NCI-H510A (cell line): ENCODE measurements at places on chromosomes 13 and 19.

DNA sequence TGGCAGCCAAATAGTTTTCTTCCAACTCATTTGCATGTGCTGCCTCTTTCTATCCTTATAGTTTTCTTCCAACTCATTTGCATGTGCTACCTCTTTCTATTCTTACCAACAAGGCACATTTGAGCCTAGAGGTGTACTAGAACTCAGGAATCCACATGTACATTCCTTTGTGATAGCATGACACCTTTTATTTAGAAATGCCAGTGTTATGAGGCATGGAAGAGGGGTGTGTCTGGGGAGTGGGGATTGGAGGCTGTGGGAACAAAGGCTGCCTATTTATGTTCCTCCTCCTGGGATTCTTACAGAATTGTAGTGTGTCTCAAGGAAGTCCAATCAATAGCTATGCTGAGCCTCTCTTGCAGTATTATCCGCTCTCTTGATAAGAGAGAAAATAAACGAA is 966.7 kb downstream of the PCDH17 start:
- no peak for DNase-seq

DNA sequence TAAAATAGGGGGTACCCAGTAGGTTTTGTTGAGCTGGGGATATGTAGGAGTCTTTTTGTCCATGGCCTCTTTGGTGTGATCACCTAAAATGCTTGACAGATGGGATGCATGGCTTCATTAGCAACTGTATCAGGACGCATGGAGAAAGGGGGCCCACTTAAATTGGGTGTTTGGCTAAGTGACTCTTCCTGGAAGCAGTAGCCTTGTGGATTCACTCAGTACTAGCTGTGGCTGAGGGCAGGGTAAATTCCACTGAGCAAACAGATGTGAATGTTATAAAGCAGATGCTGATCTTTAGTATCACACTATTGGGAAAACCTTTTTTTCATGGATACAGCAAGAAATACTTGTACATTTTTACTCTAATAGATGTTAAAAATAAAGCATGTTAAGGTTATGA is 140.0 kb downstream of the FGF14 start:
- DNase-seq = no peak

DNA sequence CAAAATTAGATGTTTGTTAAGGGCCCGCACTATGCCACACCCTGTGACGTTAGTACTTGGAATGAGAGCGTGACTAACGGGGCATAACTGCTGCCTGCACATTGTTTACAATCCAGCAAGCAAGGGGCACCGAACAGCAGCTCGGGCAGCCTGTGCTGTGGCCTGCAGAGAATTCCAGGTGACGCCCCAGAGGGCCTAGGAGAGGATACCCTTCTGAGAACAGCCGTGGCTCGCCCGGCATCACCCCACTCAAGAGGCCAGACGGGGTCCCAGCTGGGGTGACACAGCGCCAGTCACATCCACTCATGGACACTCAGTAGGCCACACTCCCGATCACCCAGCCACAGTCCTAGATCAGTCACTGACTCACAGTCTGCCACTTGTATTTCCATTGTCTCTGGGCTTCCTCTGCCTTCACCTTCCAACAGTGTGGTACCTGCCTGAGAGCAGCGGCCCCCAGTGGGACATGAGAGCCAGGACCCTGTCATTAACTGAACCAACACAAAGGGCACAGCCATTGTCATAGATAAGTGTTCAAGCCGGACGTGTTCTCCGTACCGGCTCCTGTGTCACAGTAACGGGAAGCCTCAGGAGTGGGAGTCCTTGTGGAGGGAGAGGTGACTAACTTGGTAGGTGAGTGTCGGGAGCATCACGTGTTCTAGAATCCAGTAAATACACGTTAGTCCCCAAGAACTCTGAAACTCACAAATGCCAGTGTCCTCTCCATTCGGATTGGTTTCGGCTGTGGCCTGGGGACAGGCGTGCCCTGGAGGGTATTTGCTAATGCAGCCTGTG is 7.5 kb downstream of the ZNF331 start:
- no peak for DNase-seq

- DNase-seq = no peak
Measured at GRCh38 chr19:17337675-17338432, 501 bp downstream of the GTPBP3 start.

DNA sequence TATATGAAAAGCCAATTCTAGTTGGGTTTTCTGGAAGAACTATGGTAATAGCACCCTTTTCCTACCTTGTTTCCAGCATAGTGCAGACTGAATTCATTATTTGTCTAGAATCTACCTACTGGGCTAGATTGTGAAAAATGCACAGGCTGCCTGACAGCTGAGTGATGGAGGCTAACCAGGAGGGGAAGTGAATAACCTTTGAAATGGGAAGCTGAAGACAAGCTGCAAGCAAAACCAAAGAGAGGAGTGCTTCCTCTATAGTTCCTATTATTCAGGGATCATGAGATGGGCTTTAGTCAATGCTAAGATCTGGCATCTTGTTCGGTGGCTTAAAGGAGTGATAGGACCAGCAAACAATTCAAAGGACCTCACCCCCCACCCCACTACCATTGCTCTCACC is 26.9 kb downstream of the MZT1 start:
- DNase-seq = no peak

DNA sequence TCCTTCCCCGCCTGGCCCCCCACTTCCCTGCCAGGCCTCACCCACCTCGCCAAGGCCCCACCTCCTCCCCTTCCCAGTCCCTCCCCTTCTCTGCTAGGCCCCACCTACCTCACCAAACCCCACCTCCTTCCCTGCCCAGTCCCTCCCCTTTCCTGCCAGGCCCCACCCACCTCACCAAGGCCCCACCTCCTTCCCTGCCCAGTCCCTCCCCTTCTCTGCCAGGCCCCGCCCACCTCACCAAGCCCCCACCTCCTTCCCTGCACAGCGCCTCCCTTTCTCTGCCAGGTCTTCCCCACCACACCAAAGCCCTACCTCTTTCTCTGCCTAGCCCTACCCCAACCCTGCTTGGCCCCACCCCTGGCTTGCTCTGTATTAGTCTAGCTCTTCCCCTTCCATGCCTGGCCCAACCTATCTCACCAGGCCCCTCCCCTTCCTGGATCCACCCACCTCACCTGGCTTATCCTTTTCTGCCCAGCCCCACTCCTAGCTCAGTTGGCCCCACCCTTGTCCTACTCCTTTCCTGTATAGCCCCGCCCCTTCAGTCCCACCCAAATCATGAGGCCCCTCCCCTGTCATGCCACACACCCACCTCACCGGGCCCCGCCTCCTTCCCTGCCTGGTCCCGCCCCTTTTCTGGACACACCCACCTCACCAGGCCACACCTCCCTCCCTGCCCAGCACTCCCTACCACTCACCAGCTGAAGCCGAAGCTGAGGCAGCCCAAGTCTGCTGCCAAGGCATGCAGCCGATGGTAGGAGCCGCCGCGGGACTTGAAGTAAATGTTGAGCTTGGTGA is 16.2 kb downstream of the CERS1 start:
- DNase-seq = no peak

DNA sequence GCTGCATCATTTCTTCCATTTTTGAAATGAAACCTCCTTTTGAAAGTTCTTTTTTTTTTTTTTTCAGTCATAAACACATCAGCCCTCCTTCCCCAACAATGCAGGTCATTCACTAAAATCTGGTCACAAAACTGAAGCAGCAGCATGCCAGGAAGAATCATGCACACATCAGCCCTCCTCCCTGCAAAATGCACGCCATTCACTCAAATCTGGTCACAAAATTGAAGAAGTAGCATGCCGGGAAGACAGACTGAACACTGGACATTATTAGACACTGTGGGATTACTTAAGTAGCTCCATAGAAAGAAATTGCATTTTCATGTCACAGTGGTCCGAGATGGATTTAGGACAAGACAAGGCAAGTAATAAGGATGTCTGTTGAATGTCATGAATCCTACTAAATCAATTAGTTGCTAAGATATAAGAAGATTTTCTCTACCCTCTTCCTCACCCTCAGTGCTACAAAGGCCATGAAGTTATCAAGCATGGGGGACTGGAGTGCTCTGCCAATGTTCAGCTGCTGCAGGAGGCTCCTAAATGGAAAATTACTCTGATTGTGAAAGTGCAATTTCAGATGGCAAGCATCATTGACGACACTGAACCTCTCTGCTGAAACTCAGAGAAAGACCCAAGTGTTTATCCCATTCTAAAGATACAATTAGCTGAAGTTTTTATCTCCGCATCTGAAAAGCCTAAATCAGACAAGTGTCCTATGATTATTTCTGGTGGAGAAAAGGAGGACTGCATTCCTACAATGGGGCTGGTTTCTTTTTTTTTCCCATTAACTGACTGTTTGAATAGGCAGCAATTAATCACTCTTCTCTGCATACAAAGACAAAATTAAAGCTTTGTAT is 913.2 kb downstream of the DIAPH3 start:
- no peak for DNase-seq

- DNase-seq = peak; percentile 13
Measured at GRCh38 chr13:104847922-104848321, 1687.5 kb downstream of the EFNB2 start.

DNA sequence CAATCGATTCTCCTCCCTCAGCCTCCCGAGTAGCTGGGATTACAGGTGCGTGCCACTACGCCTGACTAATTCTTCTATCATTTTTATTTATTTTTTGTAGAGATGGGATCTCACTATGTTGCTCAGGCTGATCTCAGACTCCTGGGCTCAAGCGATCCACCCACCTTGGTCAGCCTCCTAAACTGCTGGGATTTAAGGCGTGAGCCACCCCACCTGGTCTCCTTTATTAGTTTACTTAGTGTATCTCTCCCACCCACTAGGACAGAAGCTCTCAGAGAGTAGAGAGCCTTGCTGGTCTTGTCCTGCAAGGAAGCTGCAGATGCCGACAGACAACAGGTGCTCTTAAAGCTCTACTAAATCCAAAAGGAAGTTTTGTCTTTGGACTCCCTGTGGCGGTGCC is 2.5 kb upstream of the LRRC8E start:
- no peak for DNase-seq

DNA sequence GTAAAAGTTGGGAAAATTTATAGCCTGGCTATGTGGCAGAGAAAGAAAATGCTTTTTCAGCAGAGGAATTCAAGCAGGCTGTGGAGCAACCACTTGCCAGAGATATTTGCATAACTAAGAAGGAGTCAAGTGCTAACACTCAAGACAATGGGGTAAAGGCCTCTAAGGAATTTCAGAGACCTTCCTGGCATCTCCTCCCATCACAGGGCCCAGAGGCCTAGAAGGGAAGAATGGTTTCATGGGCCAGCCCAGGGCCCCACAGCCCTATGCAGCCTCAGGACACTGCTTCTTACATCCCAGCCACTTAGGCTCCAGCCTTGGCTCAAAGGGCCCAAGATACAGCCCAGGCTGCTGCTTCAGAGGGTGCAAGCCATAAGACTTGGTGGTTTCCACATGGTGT is 14.3 kb downstream of the SLC15A1 start:
- DNase-seq = no peak

DNA sequence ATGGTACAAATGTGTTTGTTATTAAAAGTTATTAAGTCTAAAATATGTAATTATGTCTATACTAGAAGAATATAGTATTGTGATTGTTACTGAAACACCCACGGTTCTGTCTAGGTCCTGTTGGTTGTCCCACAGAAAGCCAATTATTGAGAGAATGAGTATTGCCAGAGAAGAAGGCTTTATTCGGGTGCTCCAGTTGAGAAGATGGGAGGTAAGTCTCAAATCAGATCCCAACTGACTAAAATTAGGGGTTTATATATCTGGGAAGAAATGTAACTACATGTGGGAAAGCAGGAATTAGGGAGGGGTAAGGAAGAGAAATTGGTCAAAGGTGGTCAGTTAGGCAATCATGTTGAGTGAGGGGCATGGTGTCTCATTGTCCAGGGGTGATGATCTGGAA is 798.4 kb downstream of the PCDH17 start:
- no peak for DNase-seq

GRCh38 chr13:37667702-37668101 is 69.1 kb upstream of the POSTN start:
- no peak for DNase-seq

- DNase-seq = no peak
Measured at GRCh38 chr13:29503041-29503837, 92.2 kb downstream of the SLC7A1 start.

DNA sequence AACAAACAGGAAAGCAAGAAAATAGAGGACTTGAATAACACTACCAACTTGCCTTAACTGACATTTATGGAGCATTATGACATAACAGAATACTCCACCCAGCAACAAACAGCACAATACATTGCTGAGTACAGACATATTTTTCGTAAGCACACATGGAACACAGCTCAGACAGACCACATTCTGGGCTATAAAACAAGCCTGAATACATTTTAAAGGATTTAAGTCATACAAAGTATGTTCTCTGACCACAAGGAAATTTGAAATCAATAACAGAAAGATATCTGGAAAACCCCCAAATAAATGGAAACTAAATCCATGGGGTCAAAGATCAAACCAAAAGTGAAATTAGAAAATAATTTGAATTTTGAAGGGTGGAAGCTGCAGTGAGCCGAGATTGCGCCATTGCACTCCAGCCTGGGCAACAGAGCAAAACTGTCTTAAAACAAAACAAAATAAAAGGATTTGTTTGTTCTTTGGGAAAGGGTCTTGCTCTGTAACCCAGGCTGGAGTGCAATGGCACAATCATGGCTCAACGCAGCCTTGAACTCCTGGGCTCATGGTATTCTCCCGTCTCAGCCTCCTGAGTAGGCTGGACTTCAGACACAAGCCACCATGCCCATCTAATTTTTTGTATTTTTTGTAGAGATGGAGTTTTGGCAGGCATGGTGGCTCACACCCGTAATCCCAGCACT is 5.6 kb downstream of the ZDHHC20 start:
- DNase-seq = no peak

DNA sequence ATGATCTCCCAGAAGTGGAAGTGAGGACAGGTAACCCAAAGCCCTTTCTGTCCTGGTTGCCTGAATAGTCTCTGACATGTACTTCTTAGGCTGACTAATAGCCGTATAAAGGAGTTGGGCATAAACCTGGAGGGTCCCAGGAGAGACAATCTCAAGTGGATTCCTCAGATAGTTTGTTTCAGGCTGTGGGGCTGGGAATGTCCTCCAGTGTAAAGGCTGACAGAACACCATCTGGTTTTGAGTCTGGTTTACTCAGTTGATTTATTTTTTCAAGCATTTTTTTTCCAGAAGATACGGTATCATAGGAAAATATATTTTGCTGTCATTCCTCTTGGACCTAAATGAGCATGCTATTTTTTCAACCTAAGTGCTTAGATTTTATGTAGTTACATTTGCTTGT is 15.2 kb downstream of the HTR2A start:
- DNase-seq = no peak

- no peak for DNase-seq
Measured at GRCh38 chr13:28534210-28534609, 39.3 kb upstream of the FLT1 start.

DNA sequence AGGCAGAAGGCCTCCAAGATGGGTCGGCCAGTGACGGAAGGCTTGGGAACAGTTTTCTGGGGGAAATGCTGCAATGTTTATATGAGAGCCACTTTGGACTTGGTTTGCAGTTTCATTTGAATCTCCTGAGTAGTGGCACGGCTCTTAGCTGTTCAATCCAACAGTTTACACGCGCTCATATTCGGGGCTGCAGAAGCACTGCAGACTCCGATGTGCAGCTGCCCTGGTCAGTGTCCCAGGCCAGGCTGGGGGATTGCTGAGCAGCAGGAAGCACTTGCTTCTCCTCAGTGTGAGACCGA is 31.7 kb downstream of the CEBPG start:
- no peak for DNase-seq

- no peak for DNase-seq
Measured at GRCh38 chr13:63737418-63737817, 2321.8 kb upstream of the PCDH20 start.
